NCI-H1105 treated with DMSO at 0.1 percent for 48 hours (cell line): ENCODE measurements at places on chromosomes 16 and 17.

DNA sequence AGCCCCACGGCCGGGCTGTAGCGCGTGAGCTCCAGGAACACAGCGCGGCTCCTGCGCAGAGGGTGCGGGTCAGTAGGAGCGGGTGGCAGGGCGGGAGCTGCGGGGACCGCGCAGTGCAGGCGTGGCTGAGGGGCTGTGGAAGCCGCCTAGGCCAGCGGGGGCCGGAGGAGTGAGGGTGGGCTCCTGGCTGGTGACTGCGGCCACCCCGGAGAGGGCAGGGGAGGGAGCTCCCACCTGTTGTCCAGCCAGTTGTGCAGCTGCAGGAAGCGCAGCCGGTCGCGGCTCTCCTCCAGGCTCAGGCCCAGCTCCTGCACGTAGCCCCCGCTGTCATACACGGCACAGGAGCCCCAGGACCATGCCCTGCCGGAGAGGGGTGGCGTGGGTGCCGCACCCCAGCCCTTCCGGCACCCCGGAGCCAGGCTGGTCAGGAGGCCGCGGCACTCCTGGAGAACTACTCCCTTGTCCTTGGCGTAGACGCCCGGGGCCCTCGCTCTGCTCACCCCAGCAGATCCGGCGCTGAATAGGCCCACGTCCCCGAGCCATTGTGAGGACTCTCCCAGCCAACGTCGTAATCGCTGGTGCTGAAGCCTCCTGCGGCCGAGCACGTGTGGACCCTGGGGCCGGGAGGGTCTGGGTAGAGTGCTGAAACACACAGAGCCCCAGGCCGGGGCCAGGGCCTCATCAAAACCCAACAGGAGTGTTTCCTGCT lies 43.9 kb downstream of the TSC2 start:
- no peak for DNase-seq

DNA sequence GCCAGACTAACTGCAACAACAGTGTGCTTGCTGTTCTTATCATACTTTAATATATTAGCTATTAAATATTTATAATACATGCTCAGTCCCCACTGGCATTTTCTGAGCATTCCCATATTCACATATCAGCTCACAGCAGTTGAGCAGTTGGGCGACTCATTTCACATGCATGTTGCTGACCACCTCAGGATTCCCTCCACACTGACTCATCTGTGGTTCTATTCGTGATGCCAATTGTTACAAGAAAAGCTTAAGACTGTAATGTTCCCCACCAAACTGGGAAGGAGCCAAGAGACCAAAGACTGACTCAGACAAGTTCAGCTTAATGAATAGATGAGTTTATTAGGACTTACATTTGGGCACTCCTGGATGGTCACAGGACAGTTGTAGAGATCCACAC lies 100.3 kb upstream of the KIF2B start:
- no peak for DNase-seq

DNA sequence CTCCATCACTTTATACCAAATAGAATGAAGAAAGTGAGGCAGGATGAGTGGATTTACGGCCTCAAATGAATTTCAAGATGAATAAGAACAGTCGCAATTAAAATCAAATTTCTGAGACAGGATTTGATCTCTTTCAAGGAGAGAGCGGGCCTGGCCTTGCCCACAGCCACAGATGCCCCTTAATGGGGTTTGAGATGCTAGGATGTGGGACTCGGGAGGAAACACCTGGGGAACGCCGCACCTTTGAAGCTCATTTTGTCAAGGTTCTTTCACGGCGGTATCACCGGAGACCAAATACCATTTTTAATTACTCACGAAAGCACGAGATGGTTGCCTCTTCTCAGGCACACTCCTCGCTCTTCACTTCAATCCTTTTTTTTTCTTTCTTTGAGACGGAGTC lies 178.1 kb upstream of the SDK2 start:
- no peak for DNase-seq

DNA sequence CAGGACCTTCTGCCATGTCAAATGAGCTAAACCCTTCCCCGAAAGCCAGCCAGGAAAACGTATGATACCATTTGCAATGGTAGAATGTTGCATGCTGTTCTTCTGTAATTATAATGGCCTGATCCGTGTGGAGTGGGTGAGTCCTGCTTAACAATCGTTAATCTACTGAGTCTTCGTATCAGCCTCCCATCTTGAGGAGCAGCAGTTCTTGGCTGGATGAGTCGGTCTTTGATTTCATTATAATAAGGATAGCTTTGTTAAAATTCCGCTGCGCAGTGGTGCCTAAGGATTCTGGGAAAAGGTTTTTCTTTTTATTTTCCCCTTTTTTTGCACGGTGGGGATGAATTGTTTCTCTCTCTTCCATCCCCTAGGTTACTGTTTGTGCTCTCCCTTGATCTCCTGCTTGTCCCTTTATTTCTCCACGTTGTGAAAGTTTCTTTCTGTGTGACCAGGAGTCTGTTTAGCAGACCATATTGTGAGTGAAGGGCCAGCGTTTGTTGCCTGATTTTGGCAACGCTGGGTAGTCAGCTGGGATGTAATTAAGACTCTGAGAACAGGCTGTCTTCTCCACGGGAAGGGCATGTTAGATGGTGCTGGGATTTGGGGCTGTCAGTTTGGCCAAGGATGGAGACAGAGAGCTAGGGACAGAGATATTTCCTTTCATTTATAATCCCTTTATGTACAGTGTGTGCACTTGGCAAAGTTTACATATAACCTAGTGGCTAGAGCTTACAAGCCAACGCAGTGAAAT lies 263.0 kb downstream of the FTO start:
- no peak for DNase-seq

DNA sequence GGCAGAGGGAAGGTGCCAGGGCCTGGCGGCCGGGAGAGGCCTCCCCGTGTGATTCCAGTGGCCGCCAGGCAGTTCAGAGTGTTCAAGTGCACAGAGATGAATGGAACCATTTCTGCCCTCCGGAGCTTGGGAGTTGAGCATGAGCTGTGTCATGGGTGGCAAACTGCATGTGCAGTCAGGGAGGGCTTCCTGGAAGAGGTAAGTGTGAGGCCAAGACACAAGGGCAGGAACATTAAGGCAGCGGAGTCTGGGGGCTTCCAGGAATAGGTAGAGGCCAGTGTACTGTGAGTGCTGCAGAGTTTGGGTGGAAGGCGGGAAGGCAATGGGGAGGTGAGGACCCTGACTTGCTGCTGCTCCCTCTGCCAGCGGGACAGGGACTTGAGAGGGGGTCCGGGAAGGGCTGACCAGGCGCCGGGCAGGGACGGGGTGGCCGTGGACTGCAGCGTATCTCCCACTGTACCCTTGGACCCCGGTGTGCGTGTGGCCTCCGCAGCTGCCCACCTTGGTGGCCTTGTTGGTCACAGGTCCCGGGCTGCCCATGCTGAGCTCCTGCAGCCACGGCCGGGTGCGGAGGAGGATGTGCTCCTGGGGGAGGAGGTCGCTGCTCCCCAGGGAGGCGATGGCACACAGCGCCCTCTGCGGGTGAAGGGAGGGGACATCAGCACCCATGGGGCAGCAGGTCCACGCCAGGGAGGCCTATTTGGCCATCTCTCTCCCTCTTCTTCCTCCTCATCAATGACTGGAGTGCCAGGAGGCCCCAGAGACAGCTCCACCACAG lies 7.5 kb upstream of the CEP131 start:
- no peak for DNase-seq
